ENCODE measurements at places on chromosomes 12 and 14.

DNA sequence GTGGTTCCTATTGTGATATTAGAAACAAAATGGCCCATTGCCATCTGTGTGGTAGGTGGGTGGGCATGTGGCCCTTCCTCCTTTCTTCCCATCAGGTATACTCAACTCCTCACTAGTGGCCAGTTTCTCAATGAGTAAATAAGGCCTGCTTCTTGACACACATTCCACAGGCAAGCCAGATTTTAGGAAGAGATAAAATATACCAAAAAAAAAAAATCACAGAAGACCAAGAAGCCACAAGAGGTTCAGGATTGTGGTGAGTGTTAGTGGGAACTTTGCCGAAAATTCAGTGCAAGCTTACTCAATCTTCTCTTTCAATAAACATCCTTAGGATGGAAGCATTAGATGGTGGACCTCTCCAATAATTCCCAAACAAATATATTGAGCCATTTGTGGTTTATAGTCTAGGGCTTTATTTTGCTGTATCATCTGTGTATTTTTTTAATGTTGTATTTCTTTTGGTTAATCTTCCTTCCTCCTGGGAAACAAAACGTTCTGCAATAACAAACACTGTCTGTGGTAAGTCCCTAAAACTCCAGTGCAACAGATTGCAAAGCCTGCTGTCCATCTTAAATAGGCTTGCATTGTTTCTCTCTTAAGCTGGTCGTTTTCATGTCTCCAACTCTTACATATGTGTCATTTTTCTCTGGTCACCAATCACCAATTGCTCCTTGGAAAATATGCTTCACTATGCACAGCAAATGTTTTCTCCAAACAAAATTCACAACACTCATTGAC lies 289.9 kb upstream of the KITLG start:
- no peak for DNase-seq

DNA sequence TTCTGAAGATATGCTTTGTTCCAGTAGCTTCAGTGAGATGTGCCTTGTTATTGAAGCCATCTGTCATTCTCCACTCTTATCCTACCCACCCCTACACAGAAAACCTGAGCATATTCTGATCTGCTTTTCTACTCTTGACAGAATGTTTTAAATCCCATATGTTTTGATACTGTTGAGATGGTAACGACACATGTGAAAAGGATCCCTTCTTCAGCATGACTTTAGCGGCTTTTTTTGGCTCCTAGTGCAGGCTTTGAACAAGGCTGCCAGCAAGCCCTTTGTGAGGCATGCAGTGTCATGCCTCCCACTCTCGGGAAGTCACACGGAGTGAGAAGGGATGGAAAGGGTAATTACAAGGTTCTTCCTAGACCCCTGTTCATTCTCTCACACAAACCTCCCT lies 228.8 kb upstream of the RGS6 start:
- DNase-seq: no peak

- no peak for DNase-seq
These were observed 27.1 kb downstream of the DAO start for GRCh38 chr12:108906971-108907370.

DNA sequence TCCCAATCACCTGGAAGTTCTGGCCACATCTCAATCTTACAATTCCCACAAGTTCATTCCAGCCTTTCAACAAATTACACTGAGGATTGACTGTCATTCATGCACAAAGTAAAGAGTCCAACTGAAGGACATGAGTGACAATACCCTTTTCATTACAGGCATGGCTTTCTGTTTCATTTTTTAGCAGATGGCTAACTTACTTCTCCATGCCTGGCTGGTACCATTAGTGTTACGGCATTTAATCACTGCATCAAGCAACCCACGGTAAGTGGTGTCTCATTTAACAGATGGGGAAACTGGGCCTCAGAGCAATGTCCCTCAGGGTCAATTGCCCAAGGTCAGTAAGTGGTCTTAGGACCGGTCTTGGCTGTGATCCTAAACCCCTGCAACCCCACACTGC lies 114.4 kb downstream of the PRICKLE1 start:
- no peak for DNase-seq

GRCh38 chr12:55673638-55674037 lies 34.1 kb downstream of the ITGA7 start:
- no peak for DNase-seq

- no peak for DNase-seq
These were observed 94.2 kb upstream of the FGD4 start for GRCh38 chr12:32305163-32305562.

GRCh38 chr12:122087431-122088178 lies 9.0 kb downstream of the MLXIP start:
- no peak for DNase-seq

- DNase-seq: peak; percentile 8
These were observed 350.8 kb upstream of the STXBP6 start for GRCh38 chr14:25400607-25401206.

DNA sequence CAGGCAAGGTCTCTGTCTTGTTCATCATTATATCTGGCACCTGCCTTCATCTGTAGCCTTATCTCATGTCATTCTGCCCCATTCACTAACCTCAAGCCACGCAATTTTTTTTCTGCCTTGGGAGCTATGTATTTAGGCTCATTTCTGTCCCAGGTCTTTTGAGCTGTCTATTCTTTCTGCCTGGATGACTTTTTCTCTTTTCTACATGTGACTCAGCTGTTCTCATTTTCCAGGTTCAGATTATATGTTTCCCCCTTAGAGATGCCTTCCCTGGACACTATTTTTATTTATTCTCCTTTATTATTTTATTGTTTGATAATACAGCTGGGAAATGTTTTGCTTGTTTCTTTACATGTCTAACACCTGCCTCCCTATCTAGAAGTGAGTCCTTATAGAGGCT lies 737.4 kb upstream of the TBX3 start:
- no peak for DNase-seq

GRCh38 chr12:103680591-103681141 lies 93.6 kb downstream of the STAB2 start:
- no peak for DNase-seq

All from activated T-cell treated with anti-CD3 and anti-CD28 coated beads for 48 hours (primary cell).